ENCODE measurements at places on chromosomes 11 and 22.

- H3K27me3 ChIP-seq: no peaks in the 10 kb centered on the region
- H3K4me3 ChIP-seq: no peak overlapping the region
- H3K36me3 ChIP-seq: peaks cover 25% of the 10 kb centered on the region
- H3K27ac ChIP-seq: no peak overlapping the region
- DNase-seq: no peak
Measured at GRCh38 chr22:36375071-36375980, 12.4 kb downstream of the MYH9 start.

DNA sequence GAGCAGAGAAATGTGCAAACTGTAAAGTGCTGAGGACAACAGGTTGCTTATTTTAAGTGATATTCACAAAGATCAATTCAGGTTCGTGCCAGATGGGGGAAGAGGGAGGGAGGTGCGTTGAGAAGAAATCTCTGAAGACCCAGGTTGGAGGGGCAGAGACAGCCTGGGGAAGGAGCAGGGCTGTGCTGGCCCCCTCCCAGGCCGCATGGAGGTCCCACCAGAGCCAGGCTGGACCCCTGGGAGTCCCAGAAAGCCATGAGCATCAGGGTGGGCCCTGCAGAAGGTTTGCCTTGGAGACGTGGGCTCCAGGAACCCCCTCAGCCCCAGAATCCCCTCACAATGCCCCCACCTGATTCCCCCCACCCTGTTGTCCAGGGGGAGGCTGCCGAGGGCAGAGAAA is 47.4 kb downstream of the IGLL1 start:
- no peak for DNase-seq
- no peaks in the 10 kb centered on the region for H3K27me3 ChIP-seq
- no peak overlapping the region for H3K27ac ChIP-seq
- peaks cover 83% of the 10 kb centered on the region for H3K4me1 ChIP-seq

GRCh38 chr11:112440518-112440917 is 179.9 kb upstream of the PLET1 start:
- H3K27me3 ChIP-seq: no peaks in the 10 kb centered on the region
- H3K4me1 ChIP-seq: no peaks in the 10 kb centered on the region
- no peak for DNase-seq

DNA sequence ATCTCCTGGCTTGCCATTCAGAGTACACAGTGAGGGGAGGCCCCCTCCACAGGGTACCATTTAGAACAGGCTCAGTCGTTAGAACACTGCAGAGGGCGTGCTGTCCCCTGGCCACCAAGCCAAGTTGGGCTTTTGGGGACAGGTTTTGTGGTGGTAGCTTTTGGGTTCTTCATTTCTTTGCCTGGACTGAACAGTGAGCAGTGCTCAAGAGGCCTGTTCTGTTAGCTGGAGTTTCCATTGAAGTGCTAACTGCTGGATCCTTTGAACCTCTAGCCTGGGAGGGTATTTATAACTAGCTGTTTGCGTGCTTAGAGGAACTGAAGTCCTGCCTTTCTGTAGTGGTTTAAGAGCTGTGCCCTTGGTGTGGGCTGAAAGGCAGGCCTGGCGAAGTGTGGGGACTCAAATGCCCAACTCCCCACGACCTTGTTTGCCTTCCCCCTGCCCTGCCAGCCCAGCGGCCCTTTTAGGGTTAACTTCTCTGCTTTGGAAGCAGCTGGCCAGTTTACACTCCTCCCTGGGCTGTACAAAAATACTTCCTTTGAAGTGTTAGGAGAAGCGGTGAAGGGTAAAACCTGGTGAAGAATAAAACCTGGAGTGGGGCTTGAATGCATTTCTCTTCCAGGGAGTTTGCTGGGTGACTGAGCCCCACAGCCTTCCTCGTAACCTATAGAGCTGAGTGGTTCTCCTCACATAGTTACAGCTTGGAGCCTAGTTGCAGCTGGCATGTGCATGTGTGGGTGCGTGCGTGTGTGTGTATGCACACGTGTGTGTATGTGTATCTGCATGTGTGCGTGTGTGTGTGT is 34.6 kb downstream of the ZNRF3 start:
- no peak overlapping the region for H3K4me3 ChIP-seq
- no peaks in the 10 kb centered on the region for H3K27me3 ChIP-seq
- H3K27ac ChIP-seq: peak overlapping the region; percentile 81
- DNase-seq: peak; percentile 86
- H3K36me3 ChIP-seq: peaks cover 6% of the 10 kb centered on the region

- H3K4me1 ChIP-seq: no peaks in the 10 kb centered on the region
- no peaks in the 10 kb centered on the region for H3K27me3 ChIP-seq
- no peaks in the 10 kb centered on the region for H3K36me3 ChIP-seq
- H3K27ac ChIP-seq: no peak overlapping the region
- no peak for DNase-seq
Measured at GRCh38 chr11:10844796-10845195, 13.1 kb downstream of the ZBED5 start.

GRCh38 chr11:78797559-78797958 is 222.9 kb upstream of the NARS2 start:
- H3K27me3 ChIP-seq: peaks cover 3% of the 10 kb centered on the region
- H3K4me1 ChIP-seq: no peaks in the 10 kb centered on the region
- no peaks in the 10 kb centered on the region for H3K36me3 ChIP-seq

GRCh38 chr11:17641792-17642350 is 77.5 kb upstream of the MYOD1 start:
- H3K36me3 ChIP-seq: no peaks in the 10 kb centered on the region
- H3K27me3 ChIP-seq: peaks cover 19% of the 10 kb centered on the region
- H3K4me1 ChIP-seq: no peaks in the 10 kb centered on the region
- H3K4me3 ChIP-seq: no peak overlapping the region

DNA sequence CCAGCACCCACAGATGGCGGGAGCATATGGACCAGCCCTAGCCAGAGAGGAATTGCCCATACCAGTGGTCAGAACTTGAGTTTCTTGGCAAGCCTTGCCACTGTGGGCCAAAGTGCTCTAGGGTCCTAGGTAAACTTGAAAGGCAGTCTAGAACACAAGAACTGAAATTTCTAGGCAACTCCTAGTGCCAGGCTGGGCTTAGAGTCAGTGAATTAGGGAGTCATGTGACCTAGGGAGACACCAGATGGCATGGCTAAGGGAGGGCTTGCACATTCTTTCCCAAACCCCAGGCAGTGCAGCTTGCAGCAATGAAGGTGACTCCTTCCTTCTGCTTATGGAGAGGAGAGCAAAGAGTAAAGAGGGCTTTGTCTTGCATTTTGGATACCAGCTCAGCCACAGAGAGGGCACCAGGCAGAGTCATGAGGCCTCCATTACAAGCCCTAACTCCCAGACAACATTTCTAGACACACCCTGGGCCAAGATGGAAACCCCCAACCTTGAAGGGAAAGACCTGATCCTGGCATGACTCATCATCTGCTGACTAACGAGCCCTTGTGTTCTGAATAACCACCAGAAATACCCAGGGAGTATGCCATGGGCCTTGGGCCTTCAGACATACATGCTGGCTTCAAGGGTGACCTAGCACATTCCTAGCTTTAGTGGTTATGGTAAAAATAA is 19.2 kb upstream of the OR56A3 start:
- DNase-seq: no peak
- H3K27me3 ChIP-seq: no peaks in the 10 kb centered on the region
- H3K4me3 ChIP-seq: no peak overlapping the region
- no peak overlapping the region for H3K27ac ChIP-seq

GRCh38 chr11:63779039-63779438 is 10.5 kb upstream of the ZFTA start:
- H3K27ac ChIP-seq: no peak overlapping the region
- DNase-seq: no peak
- peaks cover 9% of the 10 kb centered on the region for H3K4me1 ChIP-seq
- H3K36me3 ChIP-seq: no peaks in the 10 kb centered on the region
- no peak overlapping the region for H3K4me3 ChIP-seq

DNA sequence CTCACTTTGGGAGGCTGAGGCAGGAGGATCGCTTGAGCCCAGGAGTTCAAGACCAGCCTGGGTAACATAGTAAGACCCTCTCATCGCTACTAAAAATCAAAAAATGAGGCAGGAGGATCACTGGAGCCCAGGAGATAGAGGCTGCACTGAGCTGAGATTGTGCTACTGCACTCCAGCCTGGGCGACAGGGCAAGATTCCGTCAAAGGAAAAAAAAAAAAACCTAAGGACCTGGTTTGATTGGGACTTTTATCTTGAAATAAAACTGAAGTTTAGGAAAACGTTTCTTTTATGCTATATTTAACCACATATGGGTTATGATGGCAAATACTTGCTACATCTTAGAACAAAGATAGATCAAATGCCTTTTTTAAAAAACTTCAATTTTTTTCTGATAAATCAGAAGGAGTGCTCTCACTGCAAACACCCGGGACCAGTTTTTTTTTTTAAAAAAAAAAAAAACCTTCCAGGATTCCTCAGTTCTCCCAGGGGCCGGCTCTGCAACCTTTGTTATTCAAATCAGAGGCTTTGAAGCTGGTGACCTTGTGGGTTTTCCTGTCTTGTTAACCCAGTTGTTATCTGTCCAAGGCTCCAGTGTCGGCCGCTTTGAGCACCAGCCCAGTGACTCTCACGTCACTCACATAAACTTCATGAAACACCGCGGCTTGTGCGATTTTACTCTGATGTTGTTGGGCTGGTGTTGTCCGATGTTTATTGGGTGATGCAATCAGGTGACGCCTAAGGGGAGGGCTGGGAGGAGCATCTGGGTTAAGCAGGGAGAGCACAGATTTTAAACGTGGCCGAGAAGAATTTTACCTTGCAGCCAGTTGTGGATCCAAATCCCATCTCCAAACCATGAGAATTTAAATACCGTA is 24.7 kb upstream of the SLC22A12 start:
- H3K27ac ChIP-seq: peak overlapping the region; percentile 49
- H3K27me3 ChIP-seq: no peaks in the 10 kb centered on the region
- H3K4me3 ChIP-seq: no peak overlapping the region
- peak; percentile 99 for DNase-seq

DNA sequence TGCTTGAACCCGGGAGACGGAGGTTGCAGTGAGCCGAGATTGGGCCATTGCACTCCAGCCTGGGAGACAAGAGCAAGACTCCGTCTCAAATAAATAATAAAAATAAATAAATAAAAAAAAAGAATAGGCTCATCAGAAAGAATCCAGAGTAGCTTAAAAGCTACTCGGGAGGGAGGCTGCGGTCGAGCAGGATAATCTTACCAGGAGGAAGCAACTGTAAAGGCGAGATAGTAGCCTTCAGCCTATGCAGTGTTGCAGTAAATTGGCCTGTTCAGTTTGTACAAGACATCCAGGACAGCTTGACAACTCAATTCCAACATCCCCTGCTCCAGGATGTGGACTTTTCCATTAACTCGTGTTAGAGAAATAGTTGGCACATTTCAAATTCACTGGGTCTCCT is 1164.7 kb downstream of the LRRC4C start:
- H3K27ac ChIP-seq: no peak overlapping the region
- no peak overlapping the region for H3K4me3 ChIP-seq
- DNase-seq: no peak

- H3K4me3 ChIP-seq: no peak overlapping the region
- no peaks in the 10 kb centered on the region for H3K4me1 ChIP-seq
Measured at GRCh38 chr11:99422581-99423427, 402.1 kb downstream of the CNTN5 start.

GRCh38 chr11:123579482-123579812 is 75.0 kb downstream of the SCN3B start:
- H3K27ac ChIP-seq: no peak overlapping the region
- no peak overlapping the region for H3K4me3 ChIP-seq
- no peak for DNase-seq
- H3K27me3 ChIP-seq: peaks cover 27% of the 10 kb centered on the region
- no peaks in the 10 kb centered on the region for H3K4me1 ChIP-seq
- H3K36me3 ChIP-seq: no peaks in the 10 kb centered on the region

DNA sequence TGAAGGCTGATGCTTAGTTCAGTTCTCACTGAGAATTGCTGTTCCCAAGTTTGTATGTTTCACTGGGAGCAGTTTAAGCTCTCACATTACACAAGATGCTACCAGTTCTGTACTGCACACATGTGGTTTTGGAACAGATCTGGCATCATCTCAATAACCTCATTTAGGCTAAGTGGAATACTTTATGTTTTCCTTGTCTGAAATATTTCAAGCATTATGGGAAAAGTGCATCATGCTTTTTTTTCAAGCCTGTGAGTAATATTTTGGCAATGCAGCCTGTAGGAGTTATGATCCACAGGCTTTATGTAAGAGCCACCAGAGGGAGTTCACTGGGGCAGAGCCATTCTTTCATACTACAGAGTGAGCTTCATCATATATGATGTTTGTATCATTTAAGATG is 141.5 kb downstream of the OR4C45 start:
- no peak overlapping the region for H3K4me3 ChIP-seq
- no peaks in the 10 kb centered on the region for H3K4me1 ChIP-seq
- no peak overlapping the region for H3K27ac ChIP-seq
- H3K36me3 ChIP-seq: no peaks in the 10 kb centered on the region

- DNase-seq: no peak
- H3K4me3 ChIP-seq: no peak overlapping the region
- H3K27me3 ChIP-seq: no peaks in the 10 kb centered on the region
- no peak overlapping the region for H3K27ac ChIP-seq
- no peaks in the 10 kb centered on the region for H3K36me3 ChIP-seq
- H3K4me1 ChIP-seq: no peaks in the 10 kb centered on the region
Measured at GRCh38 chr11:83976086-83976485, 689.9 kb upstream of the CCDC90B start.

GRCh38 chr11:70531281-70532065 is 133.1 kb downstream of the CTTN start:
- H3K4me1 ChIP-seq: no peaks in the 10 kb centered on the region
- H3K36me3 ChIP-seq: no peaks in the 10 kb centered on the region
- H3K4me3 ChIP-seq: no peak overlapping the region
- no peak overlapping the region for H3K27ac ChIP-seq

GRCh38 chr11:109940816-109941215 is 152.4 kb upstream of the ZC3H12C start:
- H3K36me3 ChIP-seq: no peaks in the 10 kb centered on the region
- H3K27me3 ChIP-seq: no peaks in the 10 kb centered on the region
- H3K4me3 ChIP-seq: no peak overlapping the region
- no peak overlapping the region for H3K27ac ChIP-seq
- H3K4me1 ChIP-seq: 0 out of 2 replicates have a peak, but pooled peaks cover 1% of the 10 kb centered on the region

DNA sequence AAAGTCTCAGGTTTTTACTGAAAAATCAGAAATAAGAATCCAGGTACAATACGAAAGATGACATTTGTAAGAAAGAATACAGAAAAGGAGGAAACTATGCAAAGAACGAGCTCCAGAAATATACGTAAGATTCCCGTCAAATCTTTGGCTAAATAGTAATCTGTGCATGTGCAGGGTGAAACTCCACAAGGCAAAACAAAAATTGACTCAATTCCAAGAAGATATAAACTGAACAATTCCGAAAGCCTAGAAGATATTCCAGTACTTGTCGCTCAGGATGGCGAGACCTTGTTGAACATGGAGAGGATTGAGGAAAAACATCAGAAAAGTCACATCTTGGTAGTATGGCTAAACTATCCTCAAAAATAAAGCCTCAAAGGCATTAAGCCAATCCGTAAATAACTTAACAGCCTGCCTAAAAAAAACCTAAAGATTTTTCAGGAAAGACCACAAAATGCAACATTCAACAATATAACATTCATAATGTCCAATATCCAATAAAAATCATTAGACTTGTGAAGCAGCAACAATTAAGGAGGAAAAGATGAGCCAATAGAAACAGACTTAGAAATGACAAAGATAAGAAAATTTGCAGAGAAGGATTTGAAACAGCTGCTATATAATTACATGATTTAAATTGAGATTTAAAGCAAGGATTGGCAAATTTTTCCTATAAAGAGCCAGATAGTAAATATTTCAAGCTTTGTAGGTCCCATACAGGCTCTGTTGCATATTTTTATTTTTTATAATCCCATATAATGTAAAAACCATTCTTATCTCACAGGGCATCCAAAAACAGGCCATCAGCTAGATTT is 166.4 kb upstream of the UBASH3B start:
- no peaks in the 10 kb centered on the region for H3K27me3 ChIP-seq
- H3K4me3 ChIP-seq: no peak overlapping the region
- H3K27ac ChIP-seq: no peak overlapping the region
- H3K4me1 ChIP-seq: peaks cover 11% of the 10 kb centered on the region

- H3K4me1 ChIP-seq: peaks cover 61% of the 10 kb centered on the region
- peaks cover 67% of the 10 kb centered on the region for H3K27me3 ChIP-seq
- DNase-seq: no peak
- no peak overlapping the region for H3K27ac ChIP-seq
Measured at GRCh38 chr11:61602775-61603569, 22.1 kb upstream of the SYT7 start.
